ENCODE measurements at places on chromosomes 12 and 14.

GRCh38 chr12:22286569-22286968 lies 47.9 kb downstream of the ST8SIA1 start:
- H3K27me3 ChIP-seq: no peaks in the 10 kb centered on the region
- DNase-seq: no peak
- no peak overlapping the region for H3K4me3 ChIP-seq
- H3K4me1 ChIP-seq: peaks cover 3% of the 10 kb centered on the region
- no peaks in the 10 kb centered on the region for H3K36me3 ChIP-seq

GRCh38 chr12:11510671-11511070 lies 115.3 kb upstream of the PRB2 start:
- H3K4me3 ChIP-seq: no peak overlapping the region
- H3K27me3 ChIP-seq: no peaks in the 10 kb centered on the region
- no peaks in the 10 kb centered on the region for H3K36me3 ChIP-seq
- H3K4me1 ChIP-seq: no peaks in the 10 kb centered on the region

- H3K27ac ChIP-seq: no peak overlapping the region
- peaks cover 16% of the 10 kb centered on the region for H3K4me1 ChIP-seq
- H3K36me3 ChIP-seq: no peaks in the 10 kb centered on the region
- no peak for DNase-seq
- no peaks in the 10 kb centered on the region for H3K27me3 ChIP-seq
- H3K4me3 ChIP-seq: no peak overlapping the region
These were observed 249.1 kb downstream of the AKAP6 start for GRCh38 chr14:32578181-32578580.

GRCh38 chr12:6672143-6672542 lies 9.2 kb upstream of the ING4 start:
- DNase-seq: no peak
- no peaks in the 10 kb centered on the region for H3K27me3 ChIP-seq
- H3K4me1 ChIP-seq: no peaks in the 10 kb centered on the region
- peaks cover 70% of the 10 kb centered on the region for H3K36me3 ChIP-seq
- H3K4me3 ChIP-seq: no peak overlapping the region
- no peak overlapping the region for H3K27ac ChIP-seq

GRCh38 chr12:7634561-7634960 lies 31.1 kb downstream of the APOBEC1 start:
- DNase-seq: no peak
- no peak overlapping the region for H3K4me3 ChIP-seq
- no peaks in the 10 kb centered on the region for H3K27me3 ChIP-seq
- H3K4me1 ChIP-seq: no peaks in the 10 kb centered on the region
- H3K36me3 ChIP-seq: no peaks in the 10 kb centered on the region

- no peaks in the 10 kb centered on the region for H3K4me1 ChIP-seq
- H3K27me3 ChIP-seq: no peaks in the 10 kb centered on the region
- H3K4me3 ChIP-seq: no peak overlapping the region
- H3K27ac ChIP-seq: no peak overlapping the region
- peaks cover 14% of the 10 kb centered on the region for H3K36me3 ChIP-seq
These were observed 56.9 kb downstream of the PARP11 start for GRCh38 chr12:3816266-3816665.
